ENCODE measurements at places on chromosomes 7 and 10.

DNA sequence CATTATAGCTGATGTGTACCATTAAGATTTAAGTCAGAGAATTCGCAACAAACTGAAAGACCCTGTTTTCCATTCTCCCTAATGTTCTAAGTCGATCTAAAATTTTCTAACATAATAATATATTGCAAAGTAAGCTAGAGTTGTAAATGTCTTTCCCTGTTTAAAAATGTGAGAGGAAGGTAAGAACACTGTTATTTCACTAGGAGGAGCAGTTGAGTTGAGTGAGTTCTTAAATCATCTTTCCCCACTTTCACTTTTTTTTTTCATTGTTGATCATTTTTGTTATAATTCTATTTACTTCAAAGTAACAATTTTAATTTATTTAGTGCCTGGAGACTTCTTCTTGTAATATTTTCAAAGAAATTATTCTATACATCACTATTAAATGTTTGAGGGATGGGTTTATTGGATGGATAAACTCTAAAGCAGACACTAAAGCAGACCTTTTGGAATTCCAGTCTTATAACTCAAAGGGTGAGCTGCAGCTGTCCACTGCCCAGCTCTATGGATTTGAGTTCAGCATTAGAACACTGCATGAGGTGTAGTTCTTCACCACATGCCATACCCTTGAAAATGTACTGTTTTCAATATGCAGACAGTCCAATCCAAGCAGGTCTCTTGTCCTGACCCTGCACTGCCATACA is 181.3 kb upstream of the FZD1 start:
- no peak for DNase-seq

- no peak for DNase-seq
Measured at GRCh38 chr7:78399033-78399769, 600.6 kb downstream of the PHTF2 start.

- DNase-seq: no peak
Measured at GRCh38 chr7:45985902-45986301, 64.8 kb upstream of the IGFBP3 start.

- DNase-seq: no peak
Measured at GRCh38 chr10:106189292-106189691, 975.2 kb downstream of the SORCS1 start.

GRCh38 chr10:71585564-71586290 is 133.9 kb downstream of the C10orf105 start:
- no peak for DNase-seq

GRCh38 chr10:72076756-72077155 is 11.6 kb downstream of the SPOCK2 start:
- no peak for DNase-seq

- no peak for DNase-seq
Measured at GRCh38 chr7:72032934-72033333, 379.2 kb downstream of the CALN1 start.

GRCh38 chr10:49053053-49053997 is 62.0 kb downstream of the VSTM4 start:
- DNase-seq: no peak

DNA sequence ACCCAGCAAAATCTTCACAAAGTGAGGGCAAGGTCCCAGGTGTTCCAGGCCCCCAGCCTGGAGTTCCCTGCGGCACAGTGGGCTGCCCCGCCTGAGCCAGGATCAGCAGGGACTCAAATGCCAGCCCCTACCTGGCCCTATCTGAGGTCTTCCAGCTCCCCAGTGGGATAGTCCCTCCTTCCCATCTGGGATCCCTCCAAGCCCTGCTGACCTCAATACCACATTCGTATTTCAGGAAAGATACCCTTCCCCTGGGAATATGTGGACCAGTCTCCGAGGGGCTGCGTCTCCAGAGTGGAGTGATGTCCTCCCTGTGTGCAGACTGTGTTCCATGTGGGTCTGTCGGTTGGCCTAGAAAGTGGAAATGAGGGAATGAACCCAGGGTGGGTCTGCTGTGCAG is 40.9 kb downstream of the ELFN1 start:
- no peak for DNase-seq

DNA sequence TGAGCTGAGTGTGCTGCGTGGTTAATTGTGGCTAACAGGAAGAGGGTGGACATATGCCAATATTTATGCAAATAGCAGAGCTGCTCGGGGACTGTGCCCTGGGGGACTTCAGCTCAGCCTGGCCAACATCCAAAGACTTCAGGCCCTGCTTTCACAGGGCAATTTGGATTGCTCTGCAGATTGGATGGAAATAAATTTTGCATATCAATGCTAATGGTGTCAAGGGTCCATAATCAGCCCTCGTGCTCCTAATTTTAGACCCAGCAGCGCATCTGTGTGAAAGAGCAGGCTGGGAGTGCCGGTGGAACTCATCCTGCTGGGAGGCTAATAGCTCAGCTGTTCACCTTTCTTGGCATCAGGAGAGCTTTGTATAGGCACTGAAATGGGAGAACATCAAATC is 270.1 kb downstream of the TCERG1L start:
- DNase-seq: no peak

DNA sequence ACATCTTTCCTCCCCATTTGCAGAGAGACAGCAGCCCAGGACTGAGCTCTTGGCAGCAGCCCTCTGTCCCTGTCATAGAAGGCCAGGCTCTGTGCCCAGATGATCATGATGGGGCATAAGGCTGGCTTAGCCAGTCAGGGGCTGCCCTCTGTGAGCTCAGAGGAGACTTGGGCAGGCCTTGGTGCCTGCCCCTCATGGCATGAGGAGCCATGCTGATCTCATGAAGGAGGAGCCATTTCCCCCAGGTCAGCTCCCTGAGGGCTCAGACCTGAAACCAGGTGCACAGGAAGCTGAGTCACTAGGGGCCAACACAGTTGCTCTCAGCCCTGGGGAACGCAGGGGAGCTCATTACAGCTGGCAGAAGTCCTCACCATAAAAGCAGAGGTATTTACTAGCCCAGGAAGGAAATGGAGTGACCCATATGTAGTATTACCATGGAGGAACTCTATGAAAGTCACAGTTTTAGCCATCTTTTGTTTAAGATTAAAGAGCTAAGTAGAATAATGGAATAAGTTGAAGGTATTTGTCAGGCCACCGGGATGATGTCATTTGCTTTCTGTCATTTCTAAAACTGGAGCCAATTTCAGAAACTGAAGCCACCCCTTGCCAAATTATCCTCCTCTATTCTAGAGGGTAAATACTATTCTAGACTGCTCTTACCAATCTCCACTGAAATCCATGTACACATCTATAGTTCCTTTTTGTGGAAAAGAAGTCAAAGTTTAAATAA is 362.4 kb upstream of the ZNF32 start:
- DNase-seq: no peak

DNA sequence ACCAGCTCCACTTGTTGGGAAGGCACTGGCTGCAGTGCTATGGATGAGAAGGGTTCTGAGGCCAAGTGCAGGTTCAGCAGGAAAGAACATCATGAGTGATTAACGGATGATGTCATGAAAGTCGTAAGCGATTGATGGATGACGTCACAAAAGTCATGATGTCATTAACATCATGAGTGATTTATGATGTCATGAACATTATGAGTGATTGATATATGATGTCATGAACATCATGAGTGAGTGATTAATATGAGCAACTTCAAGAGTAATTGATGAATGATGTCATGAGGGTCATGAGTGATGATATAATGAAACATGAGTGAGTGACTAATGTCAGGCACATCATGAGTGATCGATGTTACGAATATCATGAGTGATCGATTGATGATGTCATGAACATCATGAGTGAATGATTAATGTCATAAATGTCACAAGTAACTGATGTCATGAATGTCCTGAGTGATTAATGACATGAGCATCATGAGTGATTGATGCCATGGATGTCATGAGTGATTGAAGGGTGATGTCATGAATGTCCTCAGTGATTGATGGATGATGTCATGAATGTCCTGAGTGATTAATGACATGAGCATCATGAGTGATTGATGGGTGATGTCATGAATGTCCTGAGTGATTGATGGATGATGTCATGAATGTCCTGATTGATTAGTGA is 185.6 kb downstream of the PAXIP1 start:
- DNase-seq: no peak

DNA sequence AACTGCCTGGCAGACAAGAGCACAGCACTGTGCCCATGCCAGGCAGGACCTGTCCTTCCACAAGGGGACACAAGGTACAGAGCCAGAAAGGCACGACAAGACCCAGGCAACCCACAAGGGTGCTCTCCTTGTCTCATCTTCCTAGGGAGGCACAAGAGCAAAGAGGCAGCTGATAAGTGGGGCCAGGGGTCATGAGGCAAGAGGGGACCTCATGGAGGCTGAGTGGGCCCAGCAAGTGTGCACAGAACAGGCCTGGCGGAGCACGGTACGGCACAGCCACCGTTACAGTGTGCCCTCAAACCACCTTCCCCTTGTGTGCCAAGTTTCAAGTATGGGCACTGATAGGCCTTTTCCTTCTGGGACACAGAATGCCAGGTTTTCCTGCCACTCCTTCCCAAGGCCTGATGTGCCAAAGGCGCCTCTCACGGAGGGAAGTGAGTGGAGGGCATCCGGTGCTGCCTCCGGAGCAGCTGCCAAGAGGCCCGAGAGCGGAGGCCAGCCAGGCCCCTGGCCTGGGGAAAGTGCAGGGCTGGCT is 75.6 kb downstream of the FAM53B start:
- DNase-seq: no peak

- no peak for DNase-seq
Measured at GRCh38 chr7:140079121-140079536, 16.4 kb upstream of the PARP12 start.

DNA sequence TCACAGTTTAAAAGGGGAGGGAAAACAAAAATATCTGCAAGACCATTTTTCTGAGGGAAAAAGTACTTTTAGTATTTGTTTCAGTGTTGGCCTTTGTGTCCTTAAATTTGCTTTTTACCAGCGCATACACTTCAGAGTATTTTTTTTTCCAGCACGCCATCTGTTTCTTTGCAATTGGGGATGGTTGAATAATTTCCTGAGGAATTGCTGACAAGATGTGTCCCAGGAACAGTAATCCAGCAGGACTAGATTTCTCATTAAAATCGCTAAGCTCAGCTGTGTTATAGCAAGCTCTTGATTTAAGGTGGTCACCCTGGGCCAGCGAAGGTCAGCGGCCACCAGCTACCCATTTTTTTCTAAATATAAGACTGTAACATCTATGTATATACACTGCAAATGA is 156.9 kb upstream of the RHOBTB1 start:
- DNase-seq: no peak

All from activated CD4-positive, CD25-positive, alpha-beta regulatory T cell treated with anti-CD3 and anti-CD28 coated beads, Interleukin-2, amount 50 U/mL, for 16 hours (primary cell).